ENCODE measurements at places on chromosomes 3 and 15.

GRCh38 chr15:99168601-99169580 is 64.0 kb downstream of the SYNM start:
- no peak for DNase-seq

GRCh38 chr15:96340598-96341512 is 10.4 kb downstream of the NR2F2 start:
- no peak for DNase-seq

GRCh38 chr15:57041416-57041815 is 123.0 kb downstream of the TCF12 start:
- no peak for DNase-seq

DNA sequence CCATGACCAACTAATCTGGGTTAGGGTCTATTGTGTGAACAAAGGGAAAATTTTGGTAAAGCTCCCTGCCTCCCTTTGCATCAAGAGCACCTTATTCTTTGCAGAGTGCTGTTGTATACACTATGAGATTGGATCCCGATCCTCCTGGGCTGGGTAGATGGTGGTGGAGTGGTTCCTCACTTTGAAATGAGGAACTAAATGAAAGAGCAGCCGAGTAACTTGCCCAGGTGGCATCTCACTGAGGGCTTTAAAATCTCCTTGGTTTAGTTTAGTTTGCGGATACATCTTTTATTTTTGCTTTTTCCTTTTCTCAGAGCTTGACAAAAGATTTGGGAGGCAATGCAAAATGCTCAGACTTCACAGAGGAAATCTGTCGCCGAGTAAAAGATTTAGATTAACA is 19.4 kb downstream of the IDH3A start:
- no peak for DNase-seq

DNA sequence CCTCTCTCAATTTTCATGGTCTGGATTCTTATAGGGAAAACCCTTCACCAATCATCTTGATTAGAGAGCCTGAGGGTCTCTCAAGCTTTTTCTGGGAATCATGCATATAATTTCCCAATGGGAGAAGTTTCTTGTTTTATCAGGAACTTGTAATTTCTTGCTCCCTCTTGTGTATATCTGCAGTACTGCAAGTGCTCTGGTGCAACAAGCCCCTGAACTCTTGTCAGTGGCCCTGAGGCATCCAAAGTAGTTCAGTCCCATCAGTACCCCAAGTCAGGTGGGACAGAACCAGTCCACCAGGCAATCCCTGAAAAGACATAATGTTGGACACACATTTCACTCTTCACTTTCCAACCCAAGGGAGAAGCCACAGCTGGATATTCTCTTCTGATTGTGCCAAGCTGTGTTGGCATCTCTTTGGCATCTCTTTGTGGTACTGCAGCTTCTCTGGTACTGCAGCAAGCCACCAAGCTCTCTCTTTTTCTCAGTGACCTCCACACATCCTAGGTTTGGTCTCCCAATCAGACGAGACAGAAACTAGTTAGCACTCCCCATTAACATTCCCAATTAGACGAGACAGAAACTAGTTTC is 214.5 kb downstream of the ZIC4 start:
- DNase-seq, result no peak

DNA sequence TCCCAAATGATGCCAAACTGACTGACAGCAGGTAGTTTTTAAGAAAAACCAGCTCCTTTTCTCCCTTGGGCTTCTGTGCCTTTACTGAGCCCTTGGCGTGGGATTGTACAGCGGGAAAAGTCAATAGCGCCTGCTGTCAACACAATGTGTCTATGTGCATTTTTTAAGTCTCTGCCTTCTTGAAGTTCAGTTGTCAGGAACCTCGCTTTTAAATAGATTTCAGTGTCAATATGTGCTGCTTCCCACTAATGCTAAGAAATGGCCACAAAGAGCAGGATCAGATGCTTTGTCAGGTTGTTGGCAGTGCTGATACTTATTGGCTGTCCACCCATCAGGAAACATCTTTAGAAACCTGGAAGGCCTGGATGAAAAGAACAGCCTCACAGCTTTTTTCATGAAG is 424.4 kb downstream of the C3orf38 start:
- DNase-seq, result no peak

- no peak for DNase-seq
Measured at GRCh38 chr15:99197856-99198255, 51.5 kb downstream of the TTC23 start.

GRCh38 chr15:24676431-24676830 is 856 bp downstream of the NPAP1 start:
- no peak for DNase-seq
